ENCODE measurements at places on chromosomes 1 and 21. TPM values are rescaled to one million over a fixed set of nuclear protein-coding genes. Genes with fewer than 3 reads are reported as not detected.

Gene FMO5
- 1.9 TPM for total RNA-seq

Gene BRDT
- total RNA-seq: not detected

Gene APCS
- not detected for total RNA-seq

Gene USP25
- 32.0 TPM for total RNA-seq

Gene CASQ2
- total RNA-seq: 12.5 TPM

Gene RIPK4
- 9.2 TPM for total RNA-seq

Gene BGLAP
- total RNA-seq: not detected

Gene KRTAP12-2
- not detected for total RNA-seq

Gene RNF220
- 125 TPM for total RNA-seq

Gene GOLT1A
- total RNA-seq: not detected

Gene DAB1
- not detected for total RNA-seq

Gene FYB2
- not detected for total RNA-seq

Gene OPRD1
- total RNA-seq: not detected

Gene FCER1G
- 82.9 TPM for total RNA-seq

Gene YIPF1
- 18.8 TPM for total RNA-seq

Data from thoracic aorta (tissue), 2 donors.